Amniotic stem cell (primary cell): ENCODE measurements at places on chromosomes 13 and 19.

- DNase-seq: no peak
Measured at GRCh38 chr19:22422211-22422610, at the start of gene ZNF98. ZNF98 (minus strand) TSS chr19:22422346; CDS start chr19:22422224, 122 bp downstream.

DNA sequence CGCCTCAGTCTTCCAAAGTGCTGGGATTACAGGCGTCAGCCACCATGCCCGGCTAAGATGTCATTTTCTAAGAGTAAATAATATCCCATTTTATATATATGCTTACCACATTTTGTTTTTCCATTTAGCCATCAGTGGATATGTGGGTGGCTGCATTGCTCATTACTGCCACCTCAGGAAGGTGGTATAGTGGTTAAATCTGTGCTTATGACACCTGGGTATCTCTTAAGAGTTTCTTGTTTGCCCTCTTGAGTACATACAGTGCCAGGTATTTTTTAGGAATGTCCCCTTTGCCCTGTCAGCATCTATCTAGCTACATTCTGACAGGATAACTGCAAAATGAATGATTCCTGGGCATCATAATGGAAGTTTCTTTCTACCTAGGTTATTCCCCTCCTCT, 14.6 kb downstream of the ZNF69 start:
- no peak for DNase-seq

DNA sequence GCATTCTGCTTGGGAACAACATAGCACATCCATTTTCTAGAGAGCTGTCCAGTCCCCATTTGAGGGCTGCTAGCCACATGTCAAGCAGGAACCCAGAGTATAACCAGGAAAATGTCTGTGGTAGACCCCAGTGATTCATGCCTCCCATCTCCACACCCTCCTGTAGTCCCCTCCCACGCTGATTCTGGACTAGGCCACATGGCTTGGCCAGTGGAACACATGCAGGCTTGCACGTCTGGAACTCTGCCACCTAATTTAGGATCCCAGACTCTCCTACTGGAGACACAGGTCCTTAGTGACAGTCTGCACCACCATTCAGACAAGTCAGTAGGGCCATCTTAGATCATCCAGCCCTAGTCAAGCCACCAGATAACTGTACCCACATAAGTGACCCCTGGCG, 149.8 kb downstream of the ZIC5 start:
- no peak for DNase-seq

DNA sequence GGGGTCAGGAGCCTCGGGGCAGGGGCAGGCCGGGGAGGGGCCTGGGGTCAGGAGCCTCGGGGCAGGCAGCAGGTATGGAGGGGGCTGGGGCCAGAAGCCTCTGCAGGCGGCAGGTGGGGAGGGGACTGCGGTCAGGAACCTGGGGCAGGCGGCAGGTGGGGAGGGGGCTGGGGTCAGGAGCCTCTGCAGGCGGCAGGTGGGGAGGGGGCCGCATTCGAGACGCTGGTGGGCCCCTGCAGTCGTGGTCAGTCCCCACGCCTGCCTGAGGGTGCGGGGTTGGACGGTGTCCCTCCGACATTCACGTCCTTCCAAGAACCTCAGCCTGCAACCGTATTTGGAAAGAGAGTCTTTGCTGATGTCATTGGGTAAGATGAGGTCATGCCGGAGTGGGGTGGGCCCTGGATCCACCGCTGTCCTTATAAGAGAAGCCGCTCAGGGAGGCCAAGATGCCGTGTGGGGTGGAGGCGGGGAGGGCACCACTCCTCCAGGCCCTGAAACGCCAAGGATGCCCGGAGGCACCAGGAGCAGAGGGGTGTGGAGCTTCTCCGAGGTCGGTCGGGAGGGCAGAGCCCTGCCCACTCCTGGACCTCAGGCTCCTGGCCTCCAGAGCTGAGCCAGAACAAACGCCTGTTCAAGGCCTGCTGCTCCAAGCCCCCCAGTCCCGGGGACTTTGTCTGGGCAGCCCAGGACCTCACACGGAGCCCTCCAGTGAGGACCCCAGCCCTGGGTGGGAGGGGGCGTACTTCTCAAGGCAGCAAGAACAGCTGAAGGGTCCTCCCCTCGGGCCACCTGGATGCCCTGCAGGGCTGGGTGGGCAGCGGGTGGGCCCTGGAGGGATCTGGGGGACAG, 30.1 kb downstream of the PIP5K1C start:
- peak; percentile 60 for DNase-seq

GRCh38 chr19:48477698-48478338, 8.6 kb downstream of the CYTH2 start:
- no peak for DNase-seq

- no peak for DNase-seq
Measured at GRCh38 chr19:3178973-3179738, 587 bp downstream of the S1PR4 start.

DNA sequence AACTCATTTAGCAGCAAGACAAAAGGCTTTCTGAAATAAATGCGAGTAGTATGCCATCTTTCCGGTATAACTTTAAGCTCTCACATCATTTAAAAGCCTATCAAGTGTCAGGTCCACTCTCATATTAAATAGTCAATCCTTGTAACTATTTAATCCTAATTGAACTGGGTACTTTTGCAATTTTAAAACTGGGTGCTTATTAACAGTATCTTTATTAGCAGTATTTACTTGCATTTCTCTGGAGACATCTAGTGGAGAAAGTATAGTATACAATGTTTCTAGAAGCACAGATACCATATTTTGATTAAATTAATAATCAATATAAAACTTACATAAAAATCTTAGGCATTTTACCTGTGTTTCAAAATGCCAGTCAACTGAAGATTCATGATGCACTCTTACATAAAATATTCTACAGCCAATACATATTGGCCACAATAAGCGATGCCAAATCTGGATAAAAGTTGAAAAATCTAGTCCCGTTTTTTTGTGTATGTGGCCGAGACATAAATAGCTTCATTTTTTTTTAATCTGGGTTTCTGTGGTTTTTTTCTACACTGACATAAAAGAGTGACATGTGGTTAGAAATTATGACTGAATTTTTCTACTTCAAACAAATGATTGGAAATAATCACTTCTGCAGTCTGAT, 4.3 kb upstream of the POSTN start:
- DNase-seq: no peak

DNA sequence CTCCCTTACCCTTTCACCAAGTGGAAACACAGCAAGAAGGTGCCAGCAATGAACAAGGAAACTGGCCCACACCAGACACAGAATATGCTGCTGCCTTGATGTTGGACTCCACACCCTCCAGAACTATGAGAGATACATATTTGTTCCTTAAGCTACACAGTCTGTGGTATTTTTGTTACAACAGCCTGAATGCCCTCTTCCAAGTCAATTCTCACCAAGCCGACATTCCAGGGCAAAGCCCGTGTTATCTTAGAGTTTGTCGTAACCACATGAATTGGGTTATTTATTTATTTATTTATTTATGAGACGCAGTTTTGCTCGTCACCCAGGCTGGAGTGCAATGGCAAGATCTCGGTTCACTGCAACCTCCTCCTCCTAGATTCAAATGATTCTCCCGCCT, 14.9 kb downstream of the FGF21 start:
- no peak for DNase-seq

DNA sequence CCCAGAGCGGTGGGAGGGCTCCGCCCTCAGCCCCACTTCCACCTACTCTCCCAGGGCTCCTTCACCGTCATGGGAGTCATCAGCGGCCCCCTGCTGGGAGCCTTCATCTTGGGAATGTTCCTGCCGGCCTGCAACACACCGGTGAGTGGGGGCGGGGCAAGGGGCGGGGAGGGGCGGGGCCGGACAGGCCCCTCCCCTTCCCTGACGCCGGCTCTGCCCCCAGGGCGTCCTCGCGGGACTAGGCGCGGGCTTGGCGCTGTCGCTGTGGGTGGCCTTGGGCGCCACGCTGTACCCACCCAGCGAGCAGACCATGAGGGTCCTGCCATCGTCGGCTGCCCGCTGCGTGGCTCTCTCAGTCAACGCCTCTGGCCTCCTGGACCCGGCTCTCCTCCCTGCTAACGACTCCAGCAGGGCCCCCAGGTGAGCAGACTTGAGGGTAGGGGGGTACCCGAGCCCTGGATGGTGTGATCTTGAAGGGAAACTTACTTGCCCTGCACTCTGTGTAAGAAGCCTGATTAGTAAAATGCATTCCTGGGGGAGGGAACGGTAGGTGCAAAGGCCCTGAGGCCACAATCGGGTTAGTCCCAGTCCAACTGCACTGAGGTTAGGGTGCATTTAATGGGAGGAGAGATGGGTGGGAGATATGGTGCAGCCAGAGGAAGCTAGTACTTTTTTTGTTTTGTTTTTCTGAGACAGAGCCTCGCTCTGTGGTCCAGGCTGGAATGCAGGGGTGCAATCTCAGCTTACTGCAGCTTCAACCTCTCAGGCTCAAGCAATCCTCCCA, 12.1 kb downstream of the SLC5A5 start:
- no peak for DNase-seq

GRCh38 chr19:11265785-11266236, 3.5 kb upstream of the DOCK6 start:
- DNase-seq: no peak

DNA sequence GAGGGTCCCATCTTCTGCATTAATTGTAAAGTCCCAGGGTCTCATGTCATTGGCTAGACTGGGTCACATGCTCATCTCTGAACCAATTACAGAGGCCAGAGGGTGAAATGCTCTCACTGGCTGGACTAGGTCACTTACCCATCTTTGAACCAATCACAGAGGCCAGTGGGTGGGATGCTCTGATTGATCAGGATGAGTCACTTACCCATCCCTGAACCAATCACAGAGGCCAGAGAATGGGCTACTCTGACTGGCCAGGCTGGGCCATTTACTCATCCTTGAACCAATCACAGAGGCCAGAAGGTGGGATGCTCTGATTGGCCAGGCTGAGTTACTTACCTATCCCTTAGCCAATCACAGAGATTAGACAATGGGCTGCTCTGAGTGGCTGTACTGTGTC, 5.3 kb downstream of the MISP start:
- DNase-seq: no peak

- no peak for DNase-seq
Measured at GRCh38 chr19:47651691-47652090, 42.8 kb downstream of the BICRA start.

DNA sequence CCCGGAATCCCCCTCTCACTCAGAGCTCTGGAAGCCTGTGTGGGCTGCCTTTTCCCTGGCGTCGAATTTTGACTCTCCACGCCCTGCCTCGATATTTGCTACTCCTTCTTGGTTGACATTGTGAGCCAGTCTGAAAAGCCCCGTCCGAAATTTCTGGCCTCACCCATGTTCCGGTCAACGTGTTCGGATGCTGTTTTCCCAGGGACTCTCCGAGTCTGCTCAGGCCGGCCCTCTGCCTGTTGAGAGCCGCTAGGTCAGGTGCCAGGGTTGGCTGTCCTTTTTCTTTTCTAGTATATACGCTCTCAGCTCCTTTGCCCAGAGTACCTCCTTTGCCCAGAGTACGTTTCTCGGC, 6.8 kb upstream of the DGKH start:
- DNase-seq: peak; percentile 65

DNA sequence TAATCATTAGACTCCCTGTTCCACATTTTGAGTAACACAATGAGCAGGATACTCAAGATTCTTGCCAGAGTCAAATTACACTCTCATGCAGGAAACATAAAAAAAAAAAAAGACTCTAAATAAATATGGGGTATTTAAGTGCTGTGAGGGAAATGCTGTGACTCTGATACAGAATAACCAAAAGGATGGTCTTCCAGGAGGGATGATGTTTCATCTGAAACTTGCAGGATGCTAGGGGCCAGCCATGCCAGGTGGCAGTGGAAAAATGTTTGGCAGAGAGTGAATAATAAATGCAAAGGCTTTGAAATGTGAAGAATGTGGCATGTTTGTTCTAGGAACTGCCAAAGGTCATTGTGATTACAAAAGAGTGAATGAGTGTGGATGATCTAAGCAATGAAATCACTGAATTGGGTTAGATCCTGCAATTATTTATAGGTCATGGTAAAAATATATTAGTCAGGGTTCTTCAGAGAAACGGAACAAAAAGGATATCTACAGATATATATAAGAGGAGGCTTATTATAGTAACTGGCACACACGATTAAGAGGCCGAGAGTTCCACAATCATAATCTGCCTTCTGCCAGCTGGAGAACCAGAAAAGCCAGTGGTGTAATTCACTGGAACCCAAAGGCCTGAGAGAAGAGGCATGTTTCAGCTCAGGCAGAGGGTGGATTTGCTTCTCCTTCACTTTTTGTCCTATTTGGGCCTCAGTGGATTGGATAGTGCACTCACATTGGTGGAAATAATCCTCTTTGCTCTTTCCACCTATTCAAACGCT, 1832.8 kb upstream of the MIR17HG start:
- DNase-seq: no peak

- DNase-seq: no peak
Measured at GRCh38 chr13:50414640-50415039, 399.4 kb downstream of the KCNRG start.

DNA sequence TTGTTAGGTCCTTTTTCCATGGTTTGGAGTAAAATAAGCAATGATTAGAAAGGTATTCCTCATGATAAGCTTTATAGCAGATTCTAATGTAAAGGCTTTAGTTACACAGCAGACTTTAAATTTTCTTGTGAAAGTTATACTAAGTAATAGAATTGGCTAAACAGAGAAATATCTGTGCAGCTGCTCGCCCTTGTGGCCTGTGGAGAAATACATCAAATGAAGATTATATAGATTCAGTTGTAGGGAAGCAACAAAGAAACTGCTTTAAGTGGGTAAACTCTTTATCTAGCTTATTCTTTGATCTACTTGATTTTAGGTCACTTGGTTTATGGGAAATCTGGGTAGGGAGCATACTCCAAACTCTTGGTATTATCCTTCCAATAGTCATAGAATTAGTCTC, 1269.7 kb upstream of the SPRY2 start:
- no peak for DNase-seq

GRCh38 chr13:110312339-110313031, 5.4 kb downstream of the COL4A2 start:
- DNase-seq: peak; percentile 66

DNA sequence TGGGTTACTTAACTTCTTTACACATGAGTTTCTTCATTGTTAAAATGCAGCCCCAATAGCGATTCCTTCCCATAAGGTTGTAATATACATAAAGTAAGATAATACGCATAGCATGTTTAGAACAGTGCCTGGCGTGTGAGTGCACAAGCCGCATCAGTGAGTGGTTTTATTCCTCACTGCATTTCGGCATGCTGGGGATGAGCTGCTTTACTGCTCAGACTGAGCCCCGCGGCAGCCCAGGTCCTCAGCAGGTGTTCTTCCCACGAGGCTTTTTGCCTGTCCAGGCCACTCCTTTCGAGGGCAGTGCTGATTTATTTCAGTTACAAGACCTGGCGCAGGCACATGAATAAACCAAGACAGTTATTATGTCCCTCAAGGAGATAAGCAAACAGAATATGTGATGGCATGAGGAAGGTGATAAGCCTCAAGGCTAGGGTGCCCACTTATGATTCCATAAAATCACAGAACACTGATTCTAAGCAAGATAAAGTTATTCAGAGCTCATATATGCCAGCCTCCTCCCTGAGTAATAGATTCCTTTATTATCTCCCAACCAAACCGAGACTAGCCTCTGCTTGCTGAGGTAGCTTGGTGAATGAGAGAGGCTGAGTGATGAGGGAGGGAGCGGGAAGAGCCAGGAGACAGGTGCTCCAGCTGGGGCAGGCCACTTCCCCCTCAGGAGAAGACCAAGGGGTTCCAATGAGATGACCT, 505.5 kb downstream of the DIAPH3 start:
- DNase-seq: no peak
